Common myeloid progenitor, CD34-positive (primary cell): ENCODE measurements at places on chromosomes 16 and 17.

GRCh38 chr16:50282010-50282538 is 15.7 kb downstream of the ADCY7 start:
- DNase-seq = peak; percentile 99

- DNase-seq = no peak
Measured at GRCh38 chr17:34153991-34154390, 101.1 kb upstream of the CCL2 start.

DNA sequence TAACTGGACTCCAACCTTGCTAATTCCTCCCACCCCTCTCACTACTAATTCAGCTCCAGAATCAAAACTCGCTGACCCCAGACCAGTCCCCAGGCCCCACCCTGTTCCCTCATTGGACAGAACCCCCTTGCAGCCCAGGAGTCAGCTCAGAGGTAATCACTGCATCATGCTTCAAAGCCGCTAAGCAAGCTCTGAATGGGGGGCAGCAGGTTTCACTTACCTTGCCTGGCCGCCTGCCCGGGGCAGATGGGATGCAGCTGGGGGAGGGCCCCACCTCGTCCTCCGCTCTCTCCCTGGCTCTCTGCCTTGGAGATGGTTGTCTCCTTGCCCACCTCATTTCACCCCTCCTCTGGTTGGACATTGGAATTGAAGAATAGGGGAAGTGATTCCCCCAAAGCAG is 4.8 kb upstream of the NGFR start:
- no peak for DNase-seq

DNA sequence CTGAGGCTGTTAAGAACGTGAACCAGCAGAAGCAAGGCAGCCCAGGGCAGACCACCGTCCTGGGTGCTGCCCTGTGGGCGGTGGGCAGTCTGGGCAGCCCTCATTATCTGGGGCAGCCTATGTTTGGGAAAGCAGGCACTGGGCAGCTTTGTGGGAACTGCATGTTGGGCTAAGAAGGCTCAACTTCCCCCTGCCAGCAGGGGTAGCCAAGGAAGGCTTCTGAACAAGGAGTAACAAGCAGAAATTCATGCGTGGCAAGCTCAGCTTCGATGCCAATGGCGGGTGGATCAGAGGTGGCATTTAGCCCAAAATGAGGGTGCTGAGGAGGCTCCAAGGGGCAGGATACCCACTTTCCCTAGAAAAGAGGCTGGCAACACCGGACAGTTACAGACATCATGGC is 42.7 kb upstream of the METRNL start:
- DNase-seq = no peak

GRCh38 chr17:3985846-3986245 is 21.6 kb upstream of the ATP2A3 start:
- no peak for DNase-seq

DNA sequence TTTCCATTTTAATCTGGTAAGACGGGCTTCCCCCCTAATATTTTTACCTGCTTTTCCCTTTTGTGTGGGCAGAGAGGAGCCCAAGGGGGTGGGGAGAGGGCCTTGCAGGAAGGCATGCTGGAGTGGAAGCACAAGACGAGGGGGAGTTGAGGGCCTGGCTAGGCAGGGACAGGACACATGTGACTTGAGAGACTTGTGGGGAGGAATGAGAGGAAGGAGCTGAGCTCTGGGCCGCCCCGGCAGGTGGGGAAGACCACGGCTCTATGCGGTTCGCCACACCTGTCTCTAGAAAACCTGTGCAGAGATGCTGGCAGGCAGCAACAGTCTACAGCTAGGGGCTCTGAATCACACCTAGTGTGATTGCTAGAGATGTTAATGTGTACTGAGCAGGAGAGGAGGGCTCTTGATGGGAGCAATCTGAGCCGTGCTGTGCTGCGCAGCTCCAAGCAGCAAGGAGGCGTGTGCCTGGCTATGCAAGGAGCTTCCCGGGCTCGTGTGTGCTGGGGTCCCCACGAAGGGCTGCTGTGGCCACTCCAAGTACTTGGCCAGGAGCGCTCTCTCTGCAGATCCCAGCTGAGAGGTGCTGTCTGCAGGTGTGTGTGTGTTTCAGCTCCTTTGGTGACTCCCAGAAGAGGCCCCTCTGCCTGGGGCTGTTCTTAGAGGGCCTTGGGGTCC is 50.2 kb downstream of the PDPK1 start:
- no peak for DNase-seq

GRCh38 chr16:28110479-28110878 is 47.0 kb upstream of the GSG1L start:
- peak; percentile 93 for DNase-seq

DNA sequence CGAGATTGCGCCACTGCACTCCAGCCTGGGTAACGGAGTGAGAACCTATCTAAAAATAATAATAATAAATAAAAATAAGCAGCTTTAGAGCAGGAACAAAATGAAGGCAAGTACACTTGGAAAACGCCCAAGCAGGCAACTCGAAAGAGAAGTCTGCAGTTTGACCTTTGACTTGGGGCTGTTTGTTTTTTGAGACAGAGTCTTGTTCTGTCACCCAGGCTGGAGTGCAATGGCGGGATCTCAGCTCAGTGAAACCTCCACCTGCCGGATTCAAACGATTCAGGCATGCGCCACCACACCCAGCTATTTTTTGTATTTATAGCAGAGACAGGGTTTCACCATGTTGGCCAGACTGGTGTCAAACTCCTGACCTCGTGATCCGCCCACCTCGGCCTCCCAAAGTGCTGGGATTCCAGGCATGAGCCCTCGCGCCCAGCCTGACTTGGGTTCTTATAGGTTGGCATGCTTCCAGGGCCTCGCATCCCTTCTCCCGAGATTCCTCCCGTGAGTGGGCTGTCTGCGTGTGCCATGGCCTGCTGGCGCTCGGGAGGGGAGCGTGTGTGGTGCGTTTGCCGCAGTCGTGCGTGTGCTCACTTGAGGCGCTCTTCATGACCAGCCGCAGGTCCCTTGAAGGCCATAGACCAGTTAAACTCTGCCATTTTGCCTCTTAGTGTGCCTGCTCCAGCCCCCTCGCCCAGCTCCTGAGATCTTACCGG is 18.4 kb upstream of the UBE2I start:
- DNase-seq = no peak

- no peak for DNase-seq
Measured at GRCh38 chr16:79182616-79183015, 417.9 kb downstream of the MAF start.

DNA sequence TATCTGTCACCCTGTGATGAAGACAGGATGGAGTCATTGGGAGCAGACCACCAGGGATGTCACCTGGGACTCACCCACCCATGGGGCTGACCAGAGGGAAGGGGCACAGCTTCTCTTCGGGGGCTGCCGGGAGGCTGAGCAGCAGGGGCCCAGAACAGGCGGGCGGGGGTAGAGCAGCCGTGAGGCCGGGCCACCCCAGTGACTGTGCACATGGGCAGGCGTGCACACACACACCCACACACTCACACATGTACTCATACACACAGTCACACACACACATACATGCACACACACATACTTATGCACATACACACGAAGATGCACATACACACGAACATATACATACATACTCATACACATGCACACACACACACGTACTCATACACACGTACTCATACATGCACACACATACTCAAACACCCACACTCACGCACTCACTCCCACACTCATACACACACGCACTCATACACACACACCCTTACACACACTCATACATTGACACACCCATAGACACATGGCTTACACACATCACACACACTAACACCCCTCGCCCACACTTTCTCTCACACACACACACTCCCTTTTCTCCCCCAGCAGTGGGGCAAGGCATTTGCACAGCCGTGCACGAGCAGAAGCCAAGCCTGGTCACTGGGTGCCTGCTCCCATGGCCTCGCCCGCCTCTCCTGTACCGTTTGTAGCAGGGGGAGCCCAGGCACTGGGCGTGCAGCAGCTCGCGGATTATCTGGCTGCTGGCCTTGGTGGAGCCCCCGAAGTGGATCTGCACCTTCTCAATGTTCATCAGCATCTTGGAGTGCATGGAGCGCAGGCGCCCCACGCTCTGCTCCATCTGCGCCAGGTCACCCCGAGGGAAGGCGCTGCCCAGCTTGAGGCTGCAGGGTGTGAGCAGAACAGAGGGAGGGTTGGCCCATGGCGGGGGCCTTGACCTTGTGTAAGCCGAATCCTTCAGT is 12.4 kb downstream of the UBALD2 start:
- no peak for DNase-seq

DNA sequence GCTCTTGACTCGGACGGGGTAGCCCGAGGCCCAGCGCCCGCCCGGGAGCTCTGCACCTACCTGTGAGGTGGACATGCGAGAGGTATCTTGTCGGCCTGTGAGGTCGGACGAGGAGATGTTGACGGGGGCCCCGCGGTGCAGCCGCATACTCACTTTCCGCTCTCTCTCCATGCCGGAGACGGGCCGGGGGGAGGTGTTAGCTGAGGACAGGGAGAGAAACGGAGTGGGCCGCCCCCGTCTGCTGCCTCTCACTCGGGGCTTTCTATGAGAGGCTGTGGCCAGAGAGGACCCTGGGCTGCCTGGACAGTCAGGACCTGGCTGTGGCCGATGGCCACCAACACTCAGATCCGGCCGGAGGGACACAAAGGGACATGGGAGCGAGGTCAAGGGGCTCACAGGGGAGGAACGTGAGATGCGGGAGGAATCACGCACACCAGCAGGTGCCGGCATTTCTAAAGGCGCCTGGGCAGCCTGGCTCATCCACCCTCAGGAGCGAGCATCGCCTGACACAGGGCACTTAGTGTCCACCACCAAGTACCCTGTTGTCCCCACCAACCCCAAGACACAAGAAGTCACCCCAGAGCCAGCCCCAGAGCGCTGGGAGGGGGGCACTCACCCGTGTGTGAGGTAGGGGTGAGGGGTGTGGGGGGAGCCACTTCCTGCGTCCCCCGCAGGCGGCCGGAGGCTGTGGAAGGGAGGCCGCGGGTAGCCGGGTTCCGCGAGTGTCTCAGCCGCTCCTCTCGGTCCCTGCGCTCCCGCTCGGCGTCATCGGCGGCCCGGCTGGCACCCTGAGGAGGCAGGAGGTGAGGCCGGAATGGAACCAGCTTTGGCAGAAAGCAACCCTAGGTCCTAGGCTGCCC is 20.2 kb downstream of the SLC16A3 start:
- DNase-seq = no peak

DNA sequence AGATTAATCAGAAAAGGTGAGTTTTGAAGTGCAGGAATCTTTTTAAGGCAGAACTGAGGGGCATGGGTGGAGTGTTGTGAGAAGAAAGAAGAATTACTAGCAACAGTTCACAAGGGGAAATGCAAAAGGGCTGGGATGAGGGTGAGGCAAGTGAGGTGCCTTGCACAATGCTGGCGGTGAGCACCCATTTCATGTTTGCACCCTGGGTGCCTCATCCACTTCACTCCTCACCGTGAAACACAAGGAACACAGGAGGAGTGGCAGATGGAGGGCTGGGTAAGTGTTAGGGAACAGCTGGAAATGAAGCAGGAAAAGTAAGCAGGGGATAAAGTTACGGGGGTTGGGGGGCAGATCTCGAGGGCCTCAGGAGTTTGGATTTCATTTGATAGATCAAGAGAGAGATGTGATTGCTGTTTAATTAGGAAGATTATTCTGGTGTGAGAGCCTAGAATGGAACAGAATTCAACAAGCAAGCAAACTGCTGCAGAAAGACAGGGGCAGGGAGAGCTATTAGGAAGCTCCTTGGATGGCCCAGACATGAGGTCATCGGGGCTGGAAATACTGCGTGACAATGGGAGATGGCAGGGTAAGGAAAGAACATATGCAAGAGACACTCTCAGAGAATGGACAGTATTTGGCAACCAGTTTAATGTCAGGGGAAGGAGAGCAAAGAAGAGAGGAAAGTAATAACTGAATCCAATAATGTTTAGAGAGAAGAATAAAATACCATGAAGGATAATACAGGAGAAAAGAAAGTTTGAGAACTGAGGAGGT is 8.3 kb upstream of the HEATR6 start:
- DNase-seq = no peak

DNA sequence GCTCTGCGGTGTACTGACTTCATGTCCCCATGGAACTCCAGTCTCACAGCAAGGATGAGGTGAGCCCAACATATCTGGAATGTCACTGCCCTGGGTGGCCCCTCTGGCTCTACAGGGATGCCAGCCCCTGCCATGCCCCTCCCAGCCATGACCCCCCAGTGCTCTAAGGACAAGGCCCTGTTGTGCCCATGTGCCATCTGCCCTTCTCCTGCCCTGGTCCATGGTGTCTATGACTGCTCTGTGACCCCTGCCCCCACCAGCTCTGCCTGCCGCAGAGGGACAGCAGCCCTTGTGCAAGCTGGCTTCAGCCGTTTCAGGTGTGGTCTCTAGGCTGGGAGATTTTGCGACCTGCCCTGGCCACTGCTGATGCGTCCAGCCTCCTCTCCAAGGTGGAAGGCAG is 40.3 kb downstream of the TK2 start:
- DNase-seq = no peak

- no peak for DNase-seq
Measured at GRCh38 chr17:987931-988330, 8.4 kb upstream of the NXN start.

GRCh38 chr16:89805136-89805905 is 11.1 kb downstream of the FANCA start:
- no peak for DNase-seq

GRCh38 chr16:81292936-81293335 is 21.8 kb upstream of the GAN start:
- DNase-seq = no peak
